ENCODE measurements at places on chromosomes 4 and X.

DNA sequence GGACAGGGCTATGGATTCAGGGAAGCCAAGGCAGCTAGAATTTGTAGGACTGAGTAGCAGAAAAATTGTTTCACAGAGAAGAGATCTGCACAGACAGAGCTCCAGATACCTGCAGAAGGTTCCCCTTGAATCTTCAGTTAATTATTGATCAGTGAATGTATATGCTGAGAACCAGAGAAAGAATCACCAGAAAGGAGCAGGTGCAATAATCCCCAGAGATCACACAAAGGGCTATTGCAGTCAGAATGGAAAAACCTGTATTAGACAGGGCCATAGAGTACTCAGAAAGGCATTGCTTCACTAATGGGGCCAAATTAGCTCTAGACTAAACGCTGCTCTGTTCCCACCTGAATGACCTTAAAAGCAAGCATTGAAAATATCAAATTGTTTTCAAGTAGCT, 35.5 kb upstream of the SMAD1 start:
- no peak for DNase-seq

GRCh38 chr4:142383800-142384470, 462.2 kb downstream of the INPP4B start:
- no peak for DNase-seq

- DNase-seq: no peak
Measured at GRCh38 chrX:3520458-3520857, 174.0 kb upstream of the MXRA5 start.

GRCh38 chrX:103536732-103537131, 17.4 kb upstream of the RAB40A start:
- no peak for DNase-seq

GRCh38 chr4:118351851-118352827, 664 bp downstream of the PRSS12 start:
- DNase-seq: peak; percentile 17

- no peak for DNase-seq
Measured at GRCh38 chr4:127246963-127247952, 385.5 kb upstream of the INTU start.

GRCh38 chr4:36211084-36211483, 33.2 kb downstream of the ARAP2 start:
- DNase-seq: no peak

GRCh38 chr4:54318904-54319303, 89.8 kb downstream of the PDGFRA start:
- DNase-seq: no peak
